ENCODE measurements at places on chromosomes 13 and 19.

- no peak for DNase-seq
Measured at GRCh38 chr13:93505104-93505952, 278.7 kb downstream of the GPC6 start.

DNA sequence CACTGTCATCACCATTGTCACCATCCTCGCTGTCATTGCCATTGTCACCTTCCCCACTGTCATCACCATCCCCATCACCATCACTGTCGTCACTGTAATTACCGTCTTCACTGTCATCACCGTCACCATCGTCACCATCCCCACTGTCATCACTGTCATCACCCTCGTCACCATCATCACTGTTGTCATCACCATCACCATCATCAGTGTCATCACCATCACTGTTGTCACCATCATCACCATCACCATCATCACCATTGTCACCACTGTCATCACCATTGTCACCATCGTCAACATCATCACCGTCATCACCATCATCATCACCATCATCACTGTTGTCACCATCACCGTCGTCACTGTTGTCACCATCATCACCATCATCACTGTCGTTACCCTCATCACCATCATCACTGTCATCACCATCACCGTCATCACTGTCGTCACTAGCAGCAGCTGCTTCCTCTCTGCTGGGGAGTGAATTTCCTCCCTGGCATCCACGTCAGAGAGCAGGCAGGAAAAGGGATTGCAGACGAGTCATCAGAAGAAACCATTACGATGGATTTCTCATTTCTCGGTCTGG is 27.3 kb downstream of the TMEM255B start:
- no peak for DNase-seq

DNA sequence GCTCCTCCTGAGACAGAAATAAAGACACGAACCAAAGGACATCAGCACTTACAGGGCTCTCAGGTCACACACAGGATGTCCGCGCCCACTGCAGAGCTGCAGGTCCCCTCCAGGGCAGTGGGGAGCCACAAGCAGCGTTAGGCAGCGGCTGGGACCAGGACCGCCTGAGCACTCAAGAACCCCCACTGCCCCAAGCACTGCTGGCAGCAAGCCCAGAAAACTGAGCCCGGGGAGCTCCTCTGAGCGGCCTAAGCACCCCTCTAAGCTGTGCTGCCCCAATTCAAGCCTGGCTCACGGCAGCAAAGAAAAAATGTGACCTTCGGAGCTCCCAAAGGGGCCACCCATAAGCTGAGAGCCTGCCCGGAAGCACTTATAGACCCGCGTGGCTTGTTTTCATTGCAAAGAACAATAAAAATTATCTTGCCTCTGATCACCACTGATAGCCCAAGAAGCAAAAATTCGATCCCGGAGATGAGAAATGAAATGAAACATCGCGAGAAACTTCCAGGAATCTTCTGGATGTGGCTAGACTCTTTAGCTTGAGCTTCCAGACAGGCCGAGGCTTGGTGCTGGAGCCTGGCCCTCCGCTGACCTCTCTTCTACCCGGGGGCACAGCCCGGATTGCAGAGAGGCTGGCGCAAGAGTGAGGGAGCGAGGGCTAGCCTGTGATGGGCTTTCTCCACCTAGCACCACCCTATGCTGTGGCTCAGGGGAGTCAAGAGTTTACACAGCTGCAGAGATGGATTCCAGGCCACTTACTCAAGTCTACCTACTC is 6.3 kb downstream of the DPP9 start:
- DNase-seq = peak; percentile 84

GRCh38 chr19:58406818-58407657 is 1.4 kb upstream of the ZNF584 start:
- DNase-seq = no peak

- DNase-seq = peak; percentile 11
Measured at GRCh38 chr19:20233105-20233504, 66.1 kb downstream of the ZNF486 start.

GRCh38 chr19:13381827-13382632 is 124.2 kb downstream of the CACNA1A start:
- DNase-seq = no peak

DNA sequence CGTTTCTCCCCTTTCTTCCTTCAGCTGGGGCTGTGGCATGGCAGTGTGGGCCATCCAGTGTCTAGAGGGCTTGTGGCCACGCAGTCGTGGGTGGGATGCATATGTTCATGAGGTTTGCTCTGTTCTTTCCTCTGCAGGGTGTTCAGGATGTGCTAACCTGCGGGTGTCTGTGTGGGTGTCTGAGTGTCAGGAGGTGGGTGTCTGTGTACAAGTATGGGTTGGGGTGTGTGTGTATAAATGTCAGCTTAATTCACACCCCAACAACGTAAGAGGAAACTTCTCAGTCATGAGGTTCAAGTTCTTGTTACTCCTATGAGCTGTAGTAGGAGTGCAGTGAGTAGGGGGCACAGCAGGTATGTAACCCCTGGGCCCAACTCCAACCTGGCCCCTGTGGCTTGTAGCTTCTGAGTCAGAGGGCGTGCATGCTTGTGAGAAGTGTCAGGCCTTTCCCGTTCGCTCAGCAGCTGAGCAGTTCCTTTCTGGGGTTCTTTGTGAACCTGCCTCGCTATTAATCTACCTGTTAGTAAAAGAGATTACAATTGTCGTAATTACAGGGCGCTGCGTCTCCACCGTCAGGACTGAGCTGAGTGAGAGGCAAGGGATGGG is 49.1 kb downstream of the NFIX start:
- DNase-seq = no peak

- DNase-seq = no peak
Measured at GRCh38 chr19:12821761-12822160, 12.6 kb downstream of the RTBDN start.

DNA sequence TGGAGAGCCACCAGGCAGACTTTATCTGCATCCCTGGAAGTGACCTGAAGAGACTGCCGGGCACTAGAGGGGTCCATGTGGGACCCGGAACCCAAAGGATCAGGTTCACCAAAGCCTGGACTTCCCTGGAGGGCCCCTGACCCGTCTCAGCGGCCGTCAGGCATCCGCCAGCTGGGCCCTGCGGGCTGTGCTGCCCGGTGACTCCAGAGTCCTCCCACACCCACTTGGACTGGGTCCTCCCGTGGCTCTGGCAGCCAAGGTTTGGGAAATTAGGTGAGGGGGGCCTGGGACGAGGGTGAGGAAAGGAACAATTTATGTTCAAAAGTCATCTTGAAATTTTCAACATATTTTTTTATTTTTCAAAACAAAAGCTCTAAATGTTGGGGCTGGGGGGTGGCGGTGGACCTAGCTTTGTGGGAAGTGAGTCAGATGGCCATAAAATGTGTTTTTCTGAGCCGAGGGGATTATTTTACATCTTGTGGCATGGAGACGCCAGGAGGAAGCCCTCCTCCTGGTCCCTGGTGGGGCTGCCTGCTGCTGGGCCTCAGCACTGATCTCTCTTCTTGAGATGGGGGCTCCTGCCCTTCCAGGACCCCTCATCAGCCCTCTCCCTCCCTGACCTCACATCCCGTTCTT is 20.2 kb downstream of the CEBPA start:
- DNase-seq = no peak

GRCh38 chr13:110471833-110472162 is 89.7 kb downstream of the RAB20 start:
- no peak for DNase-seq

- DNase-seq = no peak
Measured at GRCh38 chr19:48695743-48696352, at the start of gene FUT2. Gene FUT2, plus strand, starts transcription at chr19:48695971. Its CDS starts 6,986 bp downstream, at chr19:48702957.

GRCh38 chr13:25977671-25978070 is 74.1 kb downstream of the SHISA2 start:
- DNase-seq = no peak

DNA sequence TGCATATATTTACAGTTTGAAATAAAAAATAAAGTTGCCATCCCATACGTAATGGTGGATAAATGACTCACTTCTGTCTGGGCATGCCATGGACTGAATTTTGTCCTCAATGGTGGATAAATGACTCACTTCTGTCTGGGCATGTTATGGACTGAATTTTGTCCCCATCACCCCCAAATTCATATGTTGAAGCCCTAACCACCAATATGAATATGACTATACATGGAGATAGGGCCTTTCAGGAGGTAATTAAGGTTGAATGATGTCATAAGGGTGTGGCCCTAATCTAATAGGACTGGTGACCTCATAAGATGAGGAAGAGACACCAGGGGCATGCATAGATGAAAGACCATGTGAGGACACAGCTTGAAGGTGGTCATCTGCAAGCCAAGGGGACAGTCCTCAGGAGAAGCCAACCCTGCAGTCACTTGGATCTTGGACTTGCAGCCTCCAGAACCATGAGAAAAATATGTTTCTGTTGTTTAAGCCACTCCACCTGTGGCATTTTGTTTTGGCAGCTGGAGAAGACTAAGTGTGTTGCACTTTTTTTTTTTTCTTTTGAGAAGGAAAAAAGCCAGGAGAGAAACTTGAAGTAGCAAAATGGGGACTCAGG is 41.8 kb downstream of the RFC3 start:
- DNase-seq = no peak

DNA sequence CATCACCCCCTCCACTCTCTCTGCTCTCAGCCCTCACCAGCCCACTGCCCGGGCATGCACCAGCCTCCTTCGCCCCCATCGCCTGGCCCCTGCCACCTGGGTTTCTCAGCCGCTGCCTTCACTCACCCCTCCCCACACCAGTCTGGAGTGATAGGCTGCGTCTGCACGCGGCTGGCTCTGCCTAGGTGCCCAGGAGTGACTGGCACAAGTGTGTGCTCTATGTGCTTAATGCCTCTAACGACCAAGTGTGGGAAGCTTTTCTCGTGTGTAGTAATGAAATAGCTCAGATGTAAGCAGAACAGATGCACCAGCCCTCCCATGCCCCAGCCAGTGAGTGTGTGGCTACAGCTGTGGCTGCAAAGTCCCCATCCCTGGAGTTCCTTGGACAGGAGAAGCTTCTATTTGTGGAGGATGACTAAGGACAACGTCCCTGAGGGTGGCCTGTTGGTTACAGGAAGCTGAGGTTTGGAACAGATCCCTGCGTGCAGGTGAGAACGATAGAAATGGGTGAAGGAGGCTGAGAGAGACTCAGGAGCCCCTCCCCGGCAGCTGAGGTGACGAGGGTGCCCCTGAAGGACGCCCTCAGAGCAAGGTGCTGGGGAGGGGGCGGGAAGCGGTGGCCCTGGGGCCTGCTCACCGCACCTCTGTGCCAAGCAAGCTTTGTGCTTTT is 35.6 kb downstream of the ATP11A start:
- DNase-seq = no peak

GRCh38 chr13:21913010-21913409 is 242.1 kb downstream of the FGF9 start:
- no peak for DNase-seq

GRCh38 chr13:100022798-100023197 is 41.2 kb downstream of the ZIC2 start:
- DNase-seq = no peak

- no peak for DNase-seq
Measured at GRCh38 chr13:95787356-95788099, 110.6 kb downstream of the DNAJC3 start.

DNA sequence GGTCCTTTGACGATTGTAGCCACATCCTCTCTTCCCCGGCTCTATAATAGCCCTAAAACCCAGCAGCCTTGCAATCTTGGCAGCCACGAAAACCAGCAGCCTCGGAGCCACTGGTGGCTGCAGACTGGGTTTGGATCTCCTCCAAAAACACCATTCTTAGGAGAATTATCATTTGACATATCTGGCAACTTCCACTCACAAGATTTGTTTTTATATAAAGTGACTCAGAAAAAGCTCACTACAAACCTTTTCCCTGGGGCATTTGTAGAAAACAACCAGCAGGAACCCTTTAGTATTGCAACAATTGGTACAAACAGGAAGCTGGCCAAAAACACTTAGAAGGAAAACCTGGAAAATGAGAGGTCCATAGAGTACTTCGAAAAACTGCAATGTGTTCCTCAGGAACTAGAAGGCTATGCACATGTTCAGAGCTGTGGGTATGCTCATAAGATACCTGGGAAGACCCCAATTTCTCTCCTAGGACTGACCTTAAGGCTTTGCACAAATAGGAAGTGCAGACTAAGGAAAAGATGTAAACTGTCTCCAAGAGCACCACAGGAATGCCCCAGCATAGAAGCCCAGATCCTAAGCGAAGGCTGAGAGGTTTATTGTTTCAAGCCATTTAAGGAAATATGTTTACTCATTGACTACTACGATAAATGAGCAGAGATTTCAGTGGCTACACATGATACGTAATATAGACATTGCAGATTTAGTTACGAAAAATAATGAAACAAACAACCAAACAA is 71.2 kb downstream of the MYO16 start:
- DNase-seq = peak; percentile 40

- DNase-seq = no peak
Measured at GRCh38 chr19:31947436-31948115, 397.8 kb upstream of the ZNF507 start.

- no peak for DNase-seq
Measured at GRCh38 chr19:12484011-12484370, 625 bp downstream of the ZNF709 start.

- DNase-seq = no peak
Measured at GRCh38 chr13:34076943-34077703, 259.2 kb downstream of the RFC3 start.

DNA sequence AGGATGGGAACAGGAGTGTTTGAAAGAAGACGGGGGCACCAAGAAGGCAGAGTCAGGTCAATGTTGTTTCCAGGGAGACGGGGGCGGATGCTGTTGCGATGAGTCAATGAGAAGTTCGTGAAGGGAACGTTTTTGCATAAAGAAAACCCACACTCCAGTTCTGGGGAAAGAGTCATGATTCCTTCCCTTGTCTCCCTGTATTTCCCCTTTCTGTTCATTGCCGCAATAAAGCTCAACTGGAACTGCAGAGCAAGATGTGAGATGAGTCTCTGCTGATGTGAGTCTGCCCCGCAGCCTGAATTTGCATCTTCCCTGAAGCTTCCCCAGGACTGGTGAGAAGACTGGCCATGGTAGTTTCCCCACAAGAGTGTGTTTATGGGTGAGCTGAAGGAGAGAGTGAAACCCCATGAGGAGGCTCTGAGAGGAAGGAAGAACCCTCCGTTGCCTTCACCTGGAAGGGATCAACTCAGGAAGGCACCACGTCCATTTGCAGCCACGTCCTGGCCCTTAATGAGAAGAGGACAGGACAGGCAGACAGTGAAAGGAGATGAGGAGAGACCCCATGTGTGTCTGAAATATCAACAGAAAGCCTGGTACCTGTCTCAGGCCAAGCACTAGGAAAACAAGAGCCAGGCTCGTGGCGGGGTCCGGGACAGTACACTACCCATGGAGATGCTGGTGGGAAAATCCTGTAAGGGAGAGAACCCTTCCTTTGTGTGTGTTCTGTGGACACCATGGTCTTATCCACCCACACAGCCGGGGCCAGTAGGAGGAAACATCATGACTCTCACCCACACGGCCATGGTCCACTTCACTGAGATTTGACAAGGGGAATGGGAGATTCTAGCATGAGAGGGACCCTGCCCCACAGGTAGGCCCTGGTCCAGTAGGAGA is 13.7 kb downstream of the LILRA1 start:
- DNase-seq = no peak

- no peak for DNase-seq
Measured at GRCh38 chr19:5292822-5293611, 47.6 kb downstream of the PTPRS start.

- DNase-seq = no peak
Measured at GRCh38 chr19:8569066-8569771, 8.0 kb downstream of the MYO1F start.

GRCh38 chr19:4018140-4018613 is 10.6 kb downstream of the PIAS4 start:
- no peak for DNase-seq

- peak; percentile 92 for DNase-seq
Measured at GRCh38 chr13:97194479-97194878, 27.7 kb upstream of the MBNL2 start.
